ENCODE measurements at places on chromosomes 13 and 19.

- ATAC-seq: peak; percentile 100
These were observed 10.6 kb upstream of the ZNF709 start for GRCh38 chr19:12495002-12495802.

- no peak for ATAC-seq
These were observed 894.4 kb upstream of the PCDH9 start for GRCh38 chr13:68124437-68125086.

DNA sequence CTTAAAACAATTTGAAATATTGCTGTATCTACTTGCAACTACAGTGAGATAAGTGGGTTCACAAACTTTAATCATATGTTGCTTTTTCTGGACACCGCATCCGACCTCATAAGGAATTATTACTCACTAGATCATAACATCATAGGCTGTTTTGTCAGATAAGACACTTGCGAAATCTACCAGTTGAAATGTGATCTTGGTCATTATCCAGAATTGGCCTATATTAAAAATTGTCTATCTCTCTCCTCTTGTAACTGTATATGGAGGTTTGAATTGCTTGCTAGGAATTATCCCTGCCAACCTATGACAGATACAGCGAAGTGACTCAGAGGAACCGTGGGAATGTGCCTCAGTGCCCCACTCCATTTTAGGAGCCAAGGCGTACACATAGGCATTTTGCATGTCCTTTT lies 117.0 kb upstream of the POSTN start:
- ATAC-seq: no peak

DNA sequence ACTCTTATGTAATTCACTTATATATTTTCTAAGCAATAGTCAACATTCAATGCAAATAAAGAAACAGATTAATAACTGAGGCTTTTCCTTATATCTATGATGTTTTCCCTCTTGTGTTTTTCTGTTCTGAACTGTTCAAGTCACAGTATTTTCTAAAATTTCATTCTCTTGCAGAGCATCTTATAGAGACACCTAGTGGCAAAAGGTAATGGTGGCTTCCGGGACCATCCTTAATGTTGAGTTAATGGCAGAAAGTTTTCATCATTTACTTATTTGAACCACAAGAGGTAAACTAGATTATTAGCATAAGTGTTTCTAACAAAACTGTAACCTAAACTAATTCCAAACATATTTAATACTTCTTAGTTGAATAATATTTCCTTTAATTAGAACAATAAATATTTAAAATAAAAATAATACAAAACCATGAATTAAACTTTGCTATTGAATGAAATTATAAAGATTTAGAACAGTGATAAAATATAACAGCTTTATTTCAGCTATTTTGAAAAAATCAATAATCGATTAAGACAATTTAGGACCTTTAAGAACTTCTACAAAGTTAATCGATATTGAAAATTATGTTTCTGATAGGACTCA lies 1.7 kb upstream of the SLITRK5 start:
- no peak for ATAC-seq

GRCh38 chr19:48152551-48152950 lies 17.6 kb downstream of the LIG1 start:
- ATAC-seq: no peak

DNA sequence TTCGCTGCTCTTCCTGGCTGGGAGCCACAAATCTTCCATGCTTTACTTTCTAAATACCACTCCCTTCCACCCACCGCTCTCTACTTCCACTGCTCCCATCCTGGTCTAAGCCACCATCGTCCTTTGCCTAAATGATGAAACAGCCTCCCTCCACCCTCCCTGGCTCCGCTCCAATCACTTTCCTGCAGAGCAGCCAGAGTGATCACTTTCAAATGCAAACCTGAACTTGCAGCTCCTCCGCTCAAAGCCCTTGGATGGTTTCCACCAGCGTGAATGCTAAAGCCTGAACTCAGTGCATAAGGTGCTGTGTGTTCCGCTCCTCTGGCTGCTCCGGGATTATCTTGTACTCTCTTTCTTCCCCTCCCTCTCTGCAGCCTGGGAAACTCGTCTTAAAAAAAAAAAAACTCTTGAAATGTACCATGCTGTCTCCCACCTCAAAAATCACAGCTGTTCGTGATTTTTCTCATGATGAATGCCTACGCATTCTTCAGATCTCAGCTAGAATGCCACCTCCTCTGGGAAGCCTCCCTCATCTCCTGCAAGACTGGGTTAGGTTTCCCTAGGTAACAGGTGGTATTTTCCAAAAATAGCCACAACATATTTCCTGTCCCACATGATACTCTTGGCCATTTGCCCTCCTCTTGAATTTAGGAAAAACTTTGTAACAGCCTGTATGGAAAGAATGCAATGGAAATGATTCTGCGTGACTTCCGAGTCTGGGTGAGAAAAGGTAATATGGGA lies 3.7 kb upstream of the SIN3B start:
- ATAC-seq: no peak

- ATAC-seq: no peak
These were observed 549 bp downstream of the TIMM50 start for GRCh38 chr19:39481229-39481545.

DNA sequence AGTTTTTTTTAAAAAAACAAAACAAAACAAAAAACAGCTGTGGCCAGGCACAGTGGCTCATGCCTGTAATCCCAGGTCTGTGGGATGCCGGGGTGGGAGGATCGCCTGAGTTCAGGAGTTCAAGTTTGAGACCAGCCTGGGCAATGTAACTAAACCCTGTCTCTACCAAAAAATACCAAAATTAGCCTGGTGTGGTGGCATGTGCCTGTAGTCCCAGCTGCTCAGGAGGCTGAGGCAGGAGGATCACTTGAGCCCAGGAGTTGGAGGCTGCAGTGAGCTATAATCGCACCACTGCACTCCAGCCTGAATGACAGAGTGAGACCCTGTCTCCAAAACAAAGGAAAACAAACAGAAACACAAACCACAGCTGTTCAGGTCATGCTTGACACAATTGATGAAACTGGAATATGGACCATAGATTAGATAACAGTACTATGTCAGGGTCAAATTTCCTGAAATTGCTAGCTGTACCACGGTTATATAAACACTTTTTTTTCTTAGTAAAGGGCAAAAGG lies 6.9 kb upstream of the ANGPTL4 start:
- ATAC-seq: no peak

- peak; percentile 41 for ATAC-seq
These were observed 37.8 kb downstream of the TNFSF14 start for GRCh38 chr19:6632002-6632621.

DNA sequence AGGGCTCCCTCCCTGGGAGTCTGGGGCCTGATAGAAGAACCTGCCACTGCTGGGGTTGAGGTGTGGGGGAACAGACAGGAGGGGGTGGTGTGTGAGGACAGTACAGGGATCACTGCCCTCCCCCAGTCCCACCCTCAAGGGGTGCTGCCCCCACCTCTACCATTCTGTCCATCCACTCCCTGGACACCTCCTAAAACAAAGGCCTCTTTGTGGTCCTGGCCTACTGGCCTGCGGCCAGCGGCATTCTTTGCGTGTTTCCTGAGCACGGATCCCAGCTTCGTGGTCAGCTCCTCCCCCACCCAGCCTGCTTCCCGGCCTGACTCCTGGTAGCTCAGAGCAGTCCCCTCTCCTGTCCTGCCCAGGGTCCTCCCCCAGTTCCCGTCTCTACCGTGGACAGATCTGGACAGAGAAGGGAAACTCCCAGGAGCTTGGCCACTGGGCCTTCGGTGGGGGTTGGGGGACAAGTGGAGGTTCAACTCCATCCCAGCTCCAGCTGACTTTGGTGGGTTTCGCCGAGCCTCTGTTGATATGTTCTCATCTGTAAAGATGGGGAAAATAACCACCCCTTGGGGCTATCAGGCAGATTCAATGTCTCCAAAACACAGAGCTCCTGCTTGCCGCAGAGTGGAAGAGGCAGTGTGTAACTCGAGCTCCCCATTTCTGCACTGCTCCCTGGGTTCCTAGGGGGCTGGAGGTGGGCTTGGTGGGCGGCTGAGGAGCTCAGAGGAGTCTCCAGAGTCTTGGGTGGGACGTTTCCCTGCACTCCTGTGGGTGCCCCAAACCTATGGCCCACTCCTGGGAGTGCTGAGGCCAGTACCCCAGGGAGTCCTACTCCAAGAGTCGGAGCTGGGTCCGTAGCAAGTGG lies 48.7 kb downstream of the LYL1 start:
- no peak for ATAC-seq

DNA sequence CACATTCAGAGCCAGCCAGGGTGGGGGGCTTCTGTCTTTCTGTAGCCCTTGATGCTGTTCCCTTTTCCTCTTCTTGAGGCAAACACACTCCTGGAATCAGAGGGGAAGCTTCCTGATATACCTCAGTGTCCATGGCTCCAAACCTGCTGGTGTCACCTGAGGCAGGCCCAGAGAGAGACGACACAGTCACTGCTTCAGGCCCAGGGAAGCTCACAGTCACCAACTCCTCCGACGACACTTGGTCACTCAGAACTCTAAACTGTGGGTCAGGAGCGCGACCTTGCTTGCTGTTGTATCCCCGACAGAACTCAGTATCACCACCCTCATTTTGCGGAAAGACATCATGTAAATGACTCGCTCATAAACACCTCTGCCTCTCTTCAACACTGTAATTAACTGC lies 1.1 kb downstream of the ATP13A1 start:
- ATAC-seq: no peak

DNA sequence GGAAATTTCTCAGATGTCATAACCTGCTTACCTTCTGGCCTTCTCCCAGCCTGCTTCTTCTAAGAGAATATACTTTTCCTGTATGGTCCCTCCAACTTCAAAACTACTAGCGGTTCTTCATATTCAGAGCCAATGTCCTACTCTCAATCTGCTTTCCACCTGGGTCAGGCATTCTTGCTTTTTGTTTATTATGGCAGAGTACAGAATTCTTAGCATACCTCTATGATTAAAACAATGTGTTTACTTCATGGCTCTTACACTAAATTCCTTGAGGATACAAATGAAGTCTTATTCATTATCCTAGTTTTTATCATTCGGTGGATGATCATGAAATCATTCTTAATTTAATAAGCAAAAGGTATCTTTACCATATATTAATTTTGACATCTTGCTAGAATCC lies 484.2 kb upstream of the SLITRK1 start:
- ATAC-seq: no peak

- ATAC-seq: no peak
These were observed 338.1 kb downstream of the RFC3 start for GRCh38 chr13:34155931-34156607.

DNA sequence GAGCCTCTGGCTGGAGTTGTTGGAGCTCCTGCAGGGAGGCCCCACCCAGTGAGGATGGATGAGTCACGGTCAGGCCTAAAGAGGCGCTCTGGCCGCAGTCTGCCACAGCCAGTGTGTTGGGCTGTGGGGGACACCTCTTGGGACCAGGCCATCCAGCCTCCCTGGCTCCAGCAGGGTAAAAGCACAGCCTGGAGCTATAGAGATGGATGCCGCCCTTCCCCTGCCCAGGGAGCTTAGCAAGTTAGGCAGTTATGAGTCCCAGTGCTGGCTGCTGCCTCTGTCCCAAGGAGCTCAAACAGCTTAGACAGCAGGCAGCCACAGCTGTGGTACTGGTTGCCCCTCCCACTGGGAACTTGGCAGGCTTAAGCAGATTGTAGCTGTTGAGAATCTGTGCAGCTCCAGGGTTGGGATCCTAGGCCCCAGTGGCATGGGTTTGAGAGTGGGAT lies 100.9 kb downstream of the NDFIP2 start:
- ATAC-seq: no peak

DNA sequence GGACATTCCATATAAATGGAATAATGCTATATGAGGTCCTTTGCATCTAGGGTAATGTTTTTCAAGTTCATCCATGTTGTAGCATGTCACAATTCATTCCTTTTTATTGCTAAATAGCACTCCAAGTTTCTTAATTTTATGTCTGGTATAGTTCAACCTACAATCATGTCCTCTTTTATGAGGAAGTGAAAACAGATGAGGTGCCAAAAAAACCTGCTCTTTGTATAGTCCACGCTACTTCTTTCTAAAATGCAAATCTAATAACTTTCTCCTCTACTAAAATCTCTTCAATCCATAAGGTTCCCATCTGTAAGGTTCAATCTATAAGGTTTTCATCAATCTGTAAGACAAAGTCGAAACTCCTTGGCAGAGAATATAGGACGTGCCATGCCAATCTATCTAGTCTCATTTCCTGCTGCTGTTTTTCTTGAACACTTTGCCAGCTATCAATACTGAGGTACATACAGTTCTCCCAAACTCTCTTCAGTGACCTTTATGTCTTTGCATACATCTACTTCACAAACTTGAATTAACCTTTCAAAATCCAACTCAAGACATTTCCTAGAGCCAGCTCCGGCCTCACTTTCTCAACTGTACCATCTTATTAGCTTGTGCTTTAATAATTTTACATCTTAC lies 33.7 kb downstream of the INTS6 start:
- peak; percentile 83 for ATAC-seq

DNA sequence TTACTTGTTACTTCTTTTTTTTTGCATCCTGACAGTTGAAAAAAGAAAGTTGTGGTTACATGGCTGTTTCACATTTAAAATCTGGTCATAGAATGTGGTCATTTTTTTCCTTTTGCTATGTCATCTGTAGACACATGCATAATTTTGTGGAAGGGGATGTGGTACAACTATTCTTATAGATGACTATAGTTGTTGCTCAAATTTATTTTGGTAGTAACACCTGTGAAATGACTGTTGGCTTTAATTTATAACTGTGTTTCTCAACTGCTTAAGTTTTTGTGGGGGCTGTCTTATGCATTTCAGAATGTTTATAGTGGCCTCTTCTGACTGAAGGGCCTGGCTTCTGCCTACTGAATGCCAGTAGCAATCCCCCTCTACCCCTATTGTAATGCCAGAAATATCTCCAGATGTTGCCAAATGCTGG lies 130.5 kb downstream of the PAN3 start:
- peak; percentile 98 for ATAC-seq

- no peak for ATAC-seq
These were observed 71.4 kb downstream of the SLC15A1 start for GRCh38 chr13:98681049-98681448.

DNA sequence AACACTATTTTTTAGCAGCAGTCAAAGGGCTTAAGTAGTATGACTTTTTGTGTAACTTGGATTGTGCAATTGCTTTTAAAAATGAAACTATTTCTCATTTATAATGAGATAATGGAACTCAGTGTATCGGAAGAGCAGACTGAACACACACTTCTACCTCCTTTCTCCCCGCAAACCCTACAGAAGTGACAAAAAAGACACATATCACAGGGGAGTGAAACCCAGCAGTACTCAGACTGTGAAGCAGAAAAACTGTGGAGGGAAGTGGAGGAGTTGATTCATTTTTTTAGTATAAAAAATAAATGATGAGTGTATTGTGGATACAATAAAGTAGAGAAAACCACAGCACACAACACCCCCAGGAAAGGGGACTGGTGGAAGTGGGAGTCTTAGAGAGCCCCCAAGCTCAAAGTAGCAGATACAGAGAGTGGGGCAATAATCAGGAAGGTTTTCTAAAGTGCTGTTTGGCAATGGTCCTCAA lies 9.7 kb downstream of the LPAR6 start:
- ATAC-seq: no peak

- ATAC-seq: peak; percentile 47
These were observed 689 bp downstream of the DCUN1D2 start for GRCh38 chr13:113489549-113490495.

GRCh38 chr19:46023311-46023779 lies 492 bp upstream of the PGLYRP1 start:
- no peak for ATAC-seq
